ENCODE measurements at places on chromosomes 6 and 20.

DNA sequence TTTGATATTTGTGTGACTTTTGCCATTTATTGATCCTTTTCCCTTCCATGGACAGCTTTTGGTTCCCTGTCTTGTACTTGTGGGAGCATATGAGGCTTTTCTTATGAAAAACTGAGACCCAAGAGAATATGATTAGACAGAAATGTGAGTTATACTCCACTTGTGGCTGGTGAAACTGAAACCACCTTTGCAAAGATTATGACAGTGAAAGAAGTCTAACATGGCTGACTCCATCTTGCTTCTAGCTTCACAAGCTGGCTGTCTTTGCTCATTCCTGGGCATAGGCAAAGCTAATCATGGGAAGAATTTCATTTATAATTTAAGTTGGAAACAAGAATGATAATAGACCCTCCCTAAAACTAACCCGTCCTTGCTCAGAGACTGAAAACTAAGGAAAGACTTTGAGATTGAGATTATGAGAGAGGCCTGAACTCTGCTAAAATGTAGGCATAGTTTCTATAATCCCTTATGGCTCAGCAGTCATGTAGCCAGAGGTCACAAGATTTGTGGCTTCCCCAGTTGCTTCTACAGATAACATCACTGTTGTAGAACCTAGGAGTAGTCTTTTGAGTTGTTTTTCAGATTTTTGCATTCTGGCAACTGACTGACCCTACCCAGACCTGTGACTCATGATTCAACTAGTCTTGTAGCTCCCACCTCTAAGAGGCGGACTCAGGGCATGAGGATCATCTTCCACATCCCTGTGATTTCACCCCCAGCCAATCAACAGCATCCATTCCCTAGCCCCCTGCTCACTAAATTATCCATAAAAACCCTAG lies 50.9 kb upstream of the CD2AP start:
- no peak for DNase-seq

GRCh38 chr6:75376347-75377024 lies 91.9 kb upstream of the TMEM30A start:
- DNase-seq: no peak

GRCh38 chr20:1075616-1076015 lies 42.8 kb upstream of the PSMF1 start:
- DNase-seq: no peak

DNA sequence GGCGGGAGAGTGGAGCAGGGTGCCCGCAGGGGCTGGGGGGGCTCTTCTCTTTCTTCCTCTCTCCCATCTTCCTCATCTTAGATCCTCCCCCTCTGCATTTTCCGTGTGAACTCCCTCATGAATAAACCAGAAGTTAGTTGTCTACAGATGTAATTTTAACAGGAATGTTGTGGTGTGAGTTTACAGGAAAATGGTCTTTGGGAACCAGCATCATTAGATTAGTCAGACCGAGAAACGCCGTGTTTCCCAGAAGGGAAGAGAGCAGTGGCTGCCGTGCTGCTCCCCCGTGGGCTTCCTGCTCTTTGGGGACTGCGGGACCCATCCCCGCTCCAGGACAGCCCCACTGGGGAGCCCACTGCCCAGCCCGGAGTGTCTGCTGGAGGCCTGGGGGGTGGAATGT lies 3.4 kb downstream of the MYT1 start:
- no peak for DNase-seq

GRCh38 chr6:146598772-146599405 lies at the start of gene ADGB:
Gene ADGB, plus strand, starts transcription at chr6:146598972. Its CDS starts 69 bp downstream, at chr6:146599041.
- no peak for DNase-seq

DNA sequence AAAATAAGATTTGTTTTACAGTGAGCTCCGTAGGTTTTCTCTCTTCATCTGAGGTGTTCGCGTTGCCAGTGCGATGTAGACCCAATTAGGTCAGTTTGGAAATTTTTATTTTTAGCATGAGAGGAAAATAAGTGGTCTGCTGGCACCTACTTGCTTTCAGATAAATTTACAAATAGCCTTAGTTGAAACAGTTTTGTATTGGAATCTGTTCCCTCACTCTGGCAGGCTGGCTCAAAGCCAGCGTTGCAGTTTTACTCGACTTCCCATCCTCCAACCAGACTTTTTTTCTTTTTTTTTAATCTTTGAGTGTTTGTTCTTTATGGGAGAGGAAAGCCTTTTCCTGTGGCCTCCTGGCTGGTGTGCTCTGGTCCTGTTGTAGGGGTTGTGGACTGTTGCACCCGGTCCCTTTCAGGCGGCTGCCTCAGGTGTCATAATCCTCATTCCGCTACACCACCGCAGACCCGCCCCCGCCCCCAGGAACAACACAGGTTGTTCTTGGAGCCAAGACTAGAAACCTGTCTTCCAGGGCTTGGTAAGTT lies 46.7 kb downstream of the TIAM2 start:
- no peak for DNase-seq

GRCh38 chr6:108968325-108969316 lies 120.4 kb downstream of the ARMC2 start:
- no peak for DNase-seq

GRCh38 chr6:35370785-35371493 lies 28.6 kb downstream of the PPARD start:
- no peak for DNase-seq

GRCh38 chr20:17875981-17876385 lies 92.6 kb downstream of the SNX5 start:
- no peak for DNase-seq

GRCh38 chr20:9040863-9041524 lies 27.9 kb upstream of the PLCB4 start:
- no peak for DNase-seq

GRCh38 chr6:144753023-144753705 lies 468.0 kb downstream of the UTRN start:
- no peak for DNase-seq
